ENCODE measurements at places on chromosomes 2 and 18.

- no peak for DNase-seq
Measured at GRCh38 chr2:188610827-188611226, 319.2 kb downstream of the GULP1 start.

- no peak for DNase-seq
Measured at GRCh38 chr2:38301340-38301968, 75.6 kb downstream of the ATL2 start.

GRCh38 chr2:194735837-194736542 lies 921.0 kb upstream of the SLC39A10 start:
- no peak for DNase-seq

- DNase-seq: no peak
Measured at GRCh38 chr2:233082931-233083755, 23.0 kb downstream of the INPP5D start.

DNA sequence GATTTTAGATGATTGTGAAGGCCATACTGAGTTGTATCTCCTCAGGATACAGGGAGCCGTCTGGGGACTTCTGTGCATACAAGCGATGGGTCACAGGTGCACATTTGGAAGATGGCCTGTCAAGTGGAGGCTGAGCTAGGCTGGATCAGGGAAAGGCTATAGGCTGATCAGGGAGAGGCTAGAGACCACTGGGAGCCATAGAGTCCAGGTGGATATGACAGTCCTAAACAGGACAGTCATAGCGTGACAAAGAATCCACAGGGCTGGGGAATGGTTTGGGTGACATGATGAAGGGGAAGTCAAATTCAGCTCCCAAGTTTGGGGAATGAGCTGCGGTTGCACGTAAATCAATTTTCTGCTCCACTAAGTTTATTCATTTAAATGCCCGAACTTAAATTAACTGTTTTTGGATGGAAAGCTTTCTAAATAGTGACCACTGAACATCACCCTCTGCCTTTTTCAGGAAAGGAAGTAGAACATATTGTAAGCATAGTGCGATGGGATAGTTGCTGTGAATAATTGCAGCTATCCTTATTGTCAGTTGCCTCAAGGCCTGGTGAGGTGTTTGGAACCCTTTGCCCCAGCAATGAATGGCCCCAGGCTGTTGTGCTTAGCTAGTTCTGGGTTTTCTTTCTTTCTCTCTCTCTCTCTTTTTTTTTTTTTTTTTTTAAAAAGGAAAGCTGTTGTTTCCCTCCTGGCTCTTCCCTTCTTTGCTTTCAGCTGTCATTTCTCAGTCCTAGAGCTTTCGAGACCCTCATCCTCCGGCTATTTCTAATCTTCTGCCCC lies 50.5 kb downstream of the KLHL29 start:
- no peak for DNase-seq

GRCh38 chr18:76571689-76572088 lies 76.6 kb upstream of the ZNF516 start:
- DNase-seq: no peak

GRCh38 chr18:63309422-63309821 lies 10.1 kb downstream of the BCL2 start:
- DNase-seq: peak; percentile 26

DNA sequence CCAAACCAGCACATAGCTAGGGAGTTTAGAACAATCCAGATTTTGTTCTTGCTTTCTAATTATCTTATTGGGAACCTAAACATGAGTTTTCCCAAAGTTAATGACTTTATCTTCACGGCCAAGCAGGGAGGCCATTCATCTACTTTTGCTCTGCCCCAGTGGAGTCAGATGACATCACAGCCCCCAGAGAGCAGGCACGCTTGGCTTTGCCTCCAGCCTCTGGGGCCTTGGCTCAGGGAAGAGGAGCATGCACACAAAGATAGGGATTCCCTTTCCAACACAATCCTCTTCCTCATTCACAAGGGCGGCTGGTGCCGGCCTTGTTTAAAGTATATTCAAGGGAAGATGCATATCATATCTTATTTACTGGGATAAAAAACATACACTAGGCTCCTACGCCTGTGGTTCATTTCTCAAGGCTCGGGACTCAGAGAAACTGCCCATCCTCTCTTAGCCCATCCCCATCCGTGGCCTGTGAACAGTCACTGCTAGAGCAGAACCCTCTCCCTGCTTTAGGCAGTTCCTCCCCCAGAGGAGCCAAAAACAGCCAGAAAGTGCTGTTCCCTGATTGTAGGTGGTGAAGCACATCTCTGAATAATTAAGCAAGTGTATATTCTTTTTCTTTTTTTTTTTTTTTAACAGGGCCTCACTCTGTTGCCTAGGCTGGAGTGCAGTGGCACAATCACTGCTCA lies 21.2 kb downstream of the TGFA start:
- no peak for DNase-seq

GRCh38 chr18:66280470-66280869 lies 323.4 kb downstream of the CDH19 start:
- DNase-seq: no peak

- no peak for DNase-seq
Measured at GRCh38 chr18:46842583-46842982, 74.7 kb downstream of the PIAS2 start.

DNA sequence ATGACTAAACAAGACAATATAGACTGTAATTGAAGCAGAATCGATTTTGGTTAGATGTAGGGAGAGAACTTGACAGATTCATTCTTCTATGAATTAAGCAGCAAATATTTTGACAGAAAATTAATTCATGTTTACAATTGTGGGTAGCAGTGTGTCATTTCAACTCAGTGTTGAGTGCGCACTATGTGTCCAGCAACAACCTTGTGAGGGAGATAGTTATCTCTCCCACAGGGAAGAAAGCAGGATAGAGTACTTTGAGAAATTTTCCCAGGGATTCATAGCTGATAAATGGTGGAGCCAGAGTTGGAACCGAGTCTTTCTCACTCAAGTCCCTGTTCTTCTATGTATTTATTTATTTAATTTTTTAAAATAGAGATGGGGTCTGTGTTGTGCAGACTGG lies 5.2 kb downstream of the MRPL33 start:
- no peak for DNase-seq

- peak; percentile 58 for DNase-seq
Measured at GRCh38 chr2:70995426-70995729, 705 bp upstream of the TEX261 start.

GRCh38 chr2:86226636-86227520 lies 27.6 kb downstream of the MRPL35 start:
- DNase-seq: no peak

DNA sequence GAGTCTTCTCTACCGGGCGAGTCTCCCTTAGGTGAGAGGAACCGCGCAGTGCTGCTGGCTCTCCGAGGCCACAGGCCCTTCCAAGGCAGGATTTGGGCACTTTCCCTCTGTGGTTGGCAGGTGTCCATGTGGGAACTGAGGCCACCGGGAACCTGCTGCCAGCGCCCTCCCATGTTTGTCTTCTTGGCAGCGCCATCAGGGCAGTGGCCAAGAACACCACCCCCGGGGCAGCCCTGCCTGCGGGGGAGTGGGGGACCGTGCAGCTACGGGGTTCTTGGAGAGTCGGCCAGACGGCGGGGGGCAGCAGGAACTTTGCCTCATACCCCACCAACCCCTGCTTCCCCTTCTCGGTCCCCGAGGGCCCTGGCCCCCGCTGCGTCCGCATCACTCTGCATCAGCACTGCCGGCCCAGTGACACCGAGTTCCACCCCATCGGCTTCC lies 10.0 kb downstream of the CAPN10 start:
- DNase-seq: no peak

- peak; percentile 34 for DNase-seq
Measured at GRCh38 chr2:24919506-24920097, 435 bp downstream of the ADCY3 start.

- no peak for DNase-seq
Measured at GRCh38 chr2:126798276-126799140, 100.2 kb upstream of the TEX51 start.

GRCh38 chr2:120747706-120748105 lies 12.0 kb downstream of the GLI2 start:
- no peak for DNase-seq

DNA sequence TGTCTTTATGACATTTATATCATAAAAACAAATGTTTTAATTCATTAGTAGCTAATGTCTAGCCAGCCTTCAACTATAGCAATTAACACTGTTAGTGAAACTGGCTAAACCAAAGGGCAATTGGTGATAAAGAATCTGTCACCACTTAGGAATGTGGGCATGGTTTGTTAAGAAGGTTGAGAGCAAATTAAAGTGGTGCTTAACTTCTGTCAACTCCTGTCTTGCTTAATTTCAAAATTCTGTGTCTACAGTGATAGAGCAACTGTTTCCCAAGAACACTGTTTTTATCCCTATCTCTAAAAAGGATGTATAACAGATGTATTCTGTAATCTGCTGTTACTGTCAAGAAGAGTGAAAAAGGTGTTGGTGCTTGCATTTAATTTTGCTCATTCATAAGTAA lies 36.5 kb downstream of the CFAP36 start:
- DNase-seq: no peak

- DNase-seq: no peak
Measured at GRCh38 chr2:221276033-221276432, 296.1 kb downstream of the EPHA4 start.

DNA sequence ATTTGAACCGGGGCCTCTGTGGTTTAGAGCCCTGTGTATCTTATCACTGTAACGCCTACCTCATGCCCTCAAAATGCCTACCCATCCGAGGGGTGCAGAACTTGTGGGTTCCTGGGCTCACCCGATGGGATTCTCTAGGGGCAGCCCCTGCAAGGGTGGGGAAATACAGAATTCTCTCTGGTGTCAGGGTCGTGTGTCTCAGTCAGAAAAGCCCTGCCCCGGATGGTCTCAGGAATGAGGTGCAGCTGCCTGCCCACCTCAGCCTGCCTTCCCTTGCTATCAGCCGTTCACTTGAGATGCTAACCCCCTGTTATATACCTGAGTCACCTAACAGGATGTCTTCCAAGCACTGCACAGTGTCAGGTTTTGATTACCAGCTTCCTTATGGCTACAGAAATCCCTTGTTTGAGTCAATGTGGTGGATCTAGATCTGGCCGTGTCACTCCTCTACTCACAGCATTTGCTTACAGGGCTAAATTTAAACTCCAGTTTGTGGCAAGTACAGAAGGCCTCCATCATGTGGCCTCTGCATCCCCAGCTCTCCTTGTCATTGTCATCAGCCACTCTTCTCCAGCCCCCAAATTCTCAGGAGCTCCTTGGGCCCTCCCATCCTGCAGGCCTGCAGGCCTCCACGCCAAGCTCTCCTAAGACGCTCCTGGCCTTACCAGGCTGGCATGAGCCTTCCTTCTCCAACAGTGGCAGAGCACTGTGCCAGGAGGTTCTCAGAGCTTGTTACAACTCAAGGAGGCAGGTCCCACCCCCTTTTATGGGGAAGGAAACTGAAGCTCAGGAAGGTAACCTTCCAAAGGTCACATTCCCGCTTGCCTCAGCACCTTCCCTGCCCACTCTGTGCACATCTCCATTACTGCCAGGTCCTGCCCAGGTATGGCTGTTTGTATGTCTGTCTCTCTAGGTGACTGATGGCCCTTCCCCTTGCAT lies 14.3 kb upstream of the MAP3K2 start:
- DNase-seq: no peak

DNA sequence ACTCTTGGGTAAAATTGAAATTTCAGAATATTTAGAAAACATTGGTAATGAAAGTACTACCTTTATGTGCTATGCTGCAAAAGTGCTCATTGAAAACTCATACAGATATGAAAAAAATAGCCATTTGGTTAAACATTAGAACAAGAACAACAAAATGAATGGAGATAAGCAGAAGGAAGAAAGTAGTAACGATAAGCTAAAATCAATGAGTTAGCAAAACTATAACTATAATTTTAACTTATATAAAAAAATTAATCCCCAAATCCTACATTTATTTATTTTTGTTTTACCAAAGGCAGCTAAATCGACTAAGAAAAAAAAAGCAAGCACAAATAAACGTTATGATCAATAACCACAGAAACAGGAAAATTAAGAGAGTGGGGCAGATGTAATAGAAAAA lies 99.2 kb downstream of the CERS6 start:
- DNase-seq: no peak

DNA sequence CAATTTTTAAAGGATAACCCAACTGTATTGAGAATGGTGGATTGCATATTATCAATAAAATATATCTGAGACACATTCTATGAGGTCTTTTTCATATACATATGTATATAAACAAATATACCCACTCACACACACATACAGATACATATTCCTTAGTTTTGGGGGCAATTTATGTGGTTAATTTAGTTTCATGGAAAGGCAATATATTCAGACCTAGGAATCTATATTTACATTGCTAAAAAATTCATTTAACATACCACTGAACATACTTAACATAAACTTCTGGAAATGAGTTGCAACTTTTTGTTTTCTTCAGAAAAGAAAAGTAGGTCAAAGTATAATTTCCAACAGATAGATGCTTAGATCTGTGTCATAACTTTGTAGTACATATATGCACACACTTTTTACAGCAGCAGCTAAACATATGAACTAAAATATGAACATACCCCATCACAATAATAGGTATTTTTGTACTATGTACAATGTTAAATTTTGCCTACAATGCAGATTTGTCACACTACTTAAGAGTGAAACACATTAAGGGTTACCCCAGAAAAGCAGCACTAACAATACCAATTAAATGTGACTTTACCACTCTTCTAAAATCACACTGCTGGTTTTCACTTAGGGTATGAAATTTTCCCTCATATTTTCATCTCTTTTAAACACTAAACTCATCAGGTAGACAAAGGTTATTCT lies 23.0 kb downstream of the HEATR5B start:
- no peak for DNase-seq

GRCh38 chr2:67846370-67847070 lies 216.3 kb downstream of the C1D start:
- no peak for DNase-seq

- no peak for DNase-seq
Measured at GRCh38 chr2:128384446-128384845, 65.8 kb upstream of the HS6ST1 start.

DNA sequence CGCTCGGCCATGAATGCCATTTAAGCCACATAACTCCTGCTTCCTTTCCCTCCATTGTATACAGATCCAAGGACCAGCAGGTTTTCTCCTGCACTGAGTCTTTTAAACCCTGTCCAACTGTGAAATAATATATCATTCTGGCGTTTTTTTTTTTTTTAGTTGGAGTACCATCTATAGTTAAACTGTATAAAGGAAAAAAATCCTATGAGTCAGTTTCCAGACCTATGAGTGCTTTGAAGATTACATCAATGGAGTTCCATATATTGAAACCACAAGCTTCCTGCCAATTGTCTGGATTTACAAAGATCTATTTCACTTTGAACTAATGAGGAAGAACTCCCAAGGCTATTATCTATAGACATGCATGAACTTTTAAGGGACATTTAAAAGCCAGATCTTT lies 2.4 kb upstream of the MALT1 start:
- no peak for DNase-seq
